ENCODE measurements at places on chromosomes 2 and 18. TPM values are rescaled to one million over a fixed set of nuclear protein-coding genes. Genes with fewer than 3 reads are reported as not detected.

The CDH2 gene
- polyA plus RNA-seq, result not detected

The PROM2 gene
- not detected for polyA plus RNA-seq

The SP140 gene
- polyA plus RNA-seq, result 0.19 TPM

DNA sequence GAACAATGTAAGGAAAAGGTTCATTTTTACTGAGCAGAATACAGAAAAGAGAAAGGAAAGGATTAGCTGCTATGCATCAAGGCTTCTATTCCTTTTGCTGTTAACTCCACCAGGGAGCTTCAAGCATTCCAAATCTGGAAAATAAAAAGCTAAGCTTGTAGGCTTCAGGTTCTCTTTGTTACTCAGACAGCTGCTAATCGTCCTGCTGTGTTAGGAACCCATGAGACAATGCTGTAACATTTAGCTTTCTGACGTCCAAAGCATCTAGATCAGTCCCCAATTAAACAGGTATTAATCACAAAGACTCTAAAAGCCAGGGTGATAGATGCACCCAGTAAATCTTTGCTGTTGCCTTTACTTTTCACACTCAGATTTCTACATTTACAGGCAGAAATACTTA, 103.8 kb downstream of the EPHA4 start:
- DNase-seq, result no peak

DNA sequence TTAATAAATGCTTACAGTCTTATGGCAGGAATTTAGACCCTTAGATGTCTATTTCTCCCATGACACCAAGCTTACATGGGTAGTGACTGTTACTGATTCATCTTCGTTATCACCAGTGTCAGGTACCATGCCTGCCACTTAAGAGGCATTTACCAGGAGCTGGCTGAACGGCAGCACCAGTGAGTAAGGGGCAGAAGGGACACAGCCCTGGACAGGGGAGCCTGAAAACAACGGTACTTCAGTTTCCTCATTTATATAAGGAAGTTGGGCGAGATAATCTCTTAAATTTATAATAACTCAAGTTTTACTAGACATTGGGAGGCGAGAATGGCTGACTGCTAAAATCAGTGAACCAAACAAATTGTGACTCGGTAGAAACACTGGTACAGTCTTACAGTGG, 1.2 kb downstream of the COA5 start:
- no peak for DNase-seq

GRCh38 chr2:156539086-156539860, 103.1 kb downstream of the GPD2 start:
- no peak for DNase-seq
